Occipital lobe (tissue), 3 donors: ENCODE measurements at places on chromosomes 4 and X. TPM values are rescaled to one million over a fixed set of nuclear protein-coding genes. Genes with fewer than 3 reads are reported as not detected.

GRCh38 chr4:48329976-48330375 lies 11.4 kb upstream of the SLAIN2 start:
- DNase-seq, result no peak

- no peak for DNase-seq
Observed at GRCh38 chr4:21002976-21003375, 302.7 kb downstream of the PACRGL start.

DNA sequence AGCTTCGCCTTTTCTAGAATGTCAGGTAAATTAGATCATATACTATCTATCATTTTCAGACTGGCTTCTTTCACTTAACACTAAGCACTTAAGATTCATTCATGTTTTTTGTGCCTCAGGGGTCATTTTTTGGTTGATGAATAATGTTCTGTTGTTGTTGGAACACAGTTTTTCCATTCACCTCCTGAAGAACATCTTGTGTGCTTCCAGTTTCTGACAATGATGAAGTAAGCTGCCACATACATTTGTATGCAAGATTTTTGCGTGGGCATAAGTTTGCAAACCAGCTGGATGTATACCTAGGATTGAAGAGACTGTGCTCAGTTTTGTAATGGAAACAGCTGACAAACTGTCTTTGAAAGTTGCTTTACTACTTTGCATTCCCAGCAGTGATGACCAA lies 37.6 kb downstream of the MAGEA9 start:
- DNase-seq, result no peak

SMIM43 gene
- 0.94 TPM for total RNA-seq
